ENCODE measurements at places on chromosomes 7 and 10. TPM values are rescaled to one million over a fixed set of nuclear protein-coding genes. Genes with fewer than 3 reads are reported as not detected.

- DNase-seq = no peak
Measured at GRCh38 chr10:61950449-61951143, 49.1 kb downstream of the ARID5B start.

- DNase-seq = no peak
Measured at GRCh38 chr7:16430133-16430532, 8.8 kb upstream of the CRPPA start.

- no peak for DNase-seq
Measured at GRCh38 chr10:48439031-48439430, 132.6 kb downstream of the MAPK8 start.

The CCL24 gene
- polyA plus RNA-seq = 0.36 TPM

DNA sequence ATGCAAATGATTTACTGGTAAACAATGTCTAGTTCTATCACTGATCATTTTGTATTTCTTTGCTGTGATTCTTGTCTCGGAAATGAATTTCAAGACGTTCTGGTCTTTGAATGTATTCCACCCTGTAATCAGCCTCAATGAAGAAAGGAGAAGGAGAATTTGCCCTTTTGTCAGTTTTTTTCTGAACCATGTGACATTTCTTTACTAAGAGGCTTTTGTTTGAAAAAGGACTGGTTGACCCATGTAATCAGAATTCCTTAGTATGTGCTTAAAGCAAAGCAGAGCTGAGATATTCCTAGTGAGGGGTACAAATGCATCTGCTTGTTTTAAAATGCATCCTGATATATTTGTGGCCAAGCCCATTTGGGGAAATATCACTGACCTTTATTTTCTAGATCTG, 581.6 kb downstream of the ETV1 start:
- no peak for DNase-seq

The A1CF gene
- 5.8 TPM for polyA plus RNA-seq

DNA sequence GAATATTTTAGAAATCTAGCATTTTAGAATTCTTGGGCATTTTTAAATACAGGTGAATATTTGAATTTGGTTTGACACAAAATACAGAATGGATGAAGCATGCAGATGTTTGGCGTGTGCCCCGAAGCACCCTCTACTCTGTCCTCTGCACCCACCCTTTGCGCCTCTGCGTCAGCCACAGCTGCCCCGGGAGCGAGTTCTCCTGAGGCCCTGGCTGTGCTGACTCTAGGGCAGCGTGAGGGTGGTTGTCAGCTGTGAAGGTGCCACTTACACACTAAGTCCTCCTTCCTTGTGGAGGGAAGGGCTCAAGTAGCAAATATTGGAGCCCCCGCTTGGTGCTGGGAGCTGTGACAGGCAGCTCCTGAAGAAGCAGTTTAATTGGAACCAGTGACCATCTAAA, 48.4 kb downstream of the DAGLB start:
- no peak for DNase-seq

- DNase-seq = no peak
Measured at GRCh38 chr7:121138262-121138933, 149.9 kb downstream of the CPED1 start.

- DNase-seq = no peak
Measured at GRCh38 chr7:23418046-23418445, 52.2 kb downstream of the IGF2BP3 start.

The NPC1L1 gene
- 3.2 TPM for polyA plus RNA-seq

- DNase-seq = no peak
Measured at GRCh38 chr10:90872648-90873020, 860 bp downstream of the RPP30 start.

DNA sequence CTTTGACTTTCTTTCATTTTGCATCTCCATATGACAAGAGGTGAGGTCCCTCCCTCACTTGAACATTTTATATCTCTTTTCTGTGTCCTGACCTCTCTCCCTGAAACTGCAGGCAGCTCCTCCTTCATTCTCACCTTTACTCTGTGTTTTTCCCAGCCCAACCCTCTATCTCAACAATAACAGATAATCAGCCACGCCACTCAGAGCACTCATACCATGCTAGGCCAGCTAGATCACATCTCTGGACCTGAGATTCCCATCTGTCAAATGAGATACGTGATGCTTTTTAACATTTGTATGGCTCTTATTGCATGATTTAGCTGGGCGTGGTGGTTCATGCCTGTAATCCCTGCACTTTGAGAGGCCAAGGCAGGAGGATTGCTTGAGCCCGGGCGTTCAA, 63.1 kb upstream of the PDCD4 start:
- no peak for DNase-seq

GRCh38 chr7:36880108-36880507, 155.8 kb upstream of the AOAH start:
- no peak for DNase-seq

DNA sequence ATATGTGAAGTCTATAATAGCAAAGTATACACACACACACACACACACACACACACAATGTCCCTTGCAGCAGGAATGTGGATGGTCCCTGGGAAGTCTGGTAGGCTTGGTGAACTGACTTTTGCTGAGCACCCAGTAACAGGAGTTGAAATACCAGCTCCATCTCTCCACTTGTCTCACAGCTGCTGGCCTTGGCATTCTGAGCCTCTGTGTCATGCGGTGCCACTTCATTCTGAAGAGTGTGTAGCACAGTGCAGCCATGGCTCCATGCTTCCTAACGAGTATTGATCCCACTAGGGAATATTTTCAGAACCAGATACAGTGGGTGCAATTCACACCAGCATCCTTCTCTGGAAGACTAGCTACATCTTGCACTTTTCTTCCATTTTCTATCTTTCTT, 192.4 kb downstream of the ADARB2 start:
- no peak for DNase-seq

The TRPV5 gene
- 0.83 TPM for polyA plus RNA-seq

GRCh38 chr7:137282043-137282442, 61.5 kb downstream of the PTN start:
- no peak for DNase-seq

DNA sequence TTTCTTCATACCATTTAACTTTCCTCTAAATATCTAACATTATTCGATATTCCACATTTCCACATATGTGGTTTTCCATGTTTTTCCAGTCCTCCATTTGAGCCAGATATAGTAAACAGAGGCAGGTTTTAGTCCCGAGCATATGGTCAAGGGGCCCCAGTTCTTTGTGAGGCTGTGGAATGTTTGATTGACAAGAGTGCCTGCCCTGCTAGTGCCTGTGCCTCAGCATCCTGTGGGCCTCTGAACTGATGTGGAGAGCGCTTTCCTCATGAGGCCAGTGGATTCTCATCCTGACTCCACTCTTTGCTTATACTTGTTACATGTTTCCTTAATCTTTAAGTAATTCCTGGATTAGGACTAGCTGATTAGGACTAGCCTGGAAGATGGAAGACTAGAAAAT, 58.8 kb downstream of the POM121L12 start:
- no peak for DNase-seq

DNA sequence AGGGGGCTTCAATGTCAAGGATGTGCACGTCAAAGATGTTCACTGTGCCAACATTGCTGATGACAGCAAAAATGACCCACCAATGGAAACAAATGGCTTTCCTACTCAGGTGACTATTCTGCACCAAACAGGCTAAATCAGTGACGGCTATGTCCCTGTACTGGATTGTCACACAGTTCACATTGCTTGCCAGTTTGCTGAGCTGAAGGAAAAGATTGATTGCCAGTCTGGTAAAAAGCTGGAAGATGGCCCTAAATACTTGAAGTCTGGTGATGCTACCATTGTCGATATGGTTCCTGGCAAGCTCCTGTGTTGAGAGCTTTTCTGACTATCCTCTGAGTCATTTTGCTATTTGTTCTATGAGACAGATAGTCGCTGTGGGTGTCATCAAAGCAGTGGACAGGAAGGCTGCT, 202.2 kb upstream of the ETV1 start:
- no peak for DNase-seq

The ECHDC3 gene
- 9.8 TPM for polyA plus RNA-seq

GRCh38 chr7:30702200-30702599, 19.9 kb upstream of the CRHR2 start:
- no peak for DNase-seq

- no peak for DNase-seq
Measured at GRCh38 chr10:112045938-112046337, 137.6 kb downstream of the GPAM start.

DNA sequence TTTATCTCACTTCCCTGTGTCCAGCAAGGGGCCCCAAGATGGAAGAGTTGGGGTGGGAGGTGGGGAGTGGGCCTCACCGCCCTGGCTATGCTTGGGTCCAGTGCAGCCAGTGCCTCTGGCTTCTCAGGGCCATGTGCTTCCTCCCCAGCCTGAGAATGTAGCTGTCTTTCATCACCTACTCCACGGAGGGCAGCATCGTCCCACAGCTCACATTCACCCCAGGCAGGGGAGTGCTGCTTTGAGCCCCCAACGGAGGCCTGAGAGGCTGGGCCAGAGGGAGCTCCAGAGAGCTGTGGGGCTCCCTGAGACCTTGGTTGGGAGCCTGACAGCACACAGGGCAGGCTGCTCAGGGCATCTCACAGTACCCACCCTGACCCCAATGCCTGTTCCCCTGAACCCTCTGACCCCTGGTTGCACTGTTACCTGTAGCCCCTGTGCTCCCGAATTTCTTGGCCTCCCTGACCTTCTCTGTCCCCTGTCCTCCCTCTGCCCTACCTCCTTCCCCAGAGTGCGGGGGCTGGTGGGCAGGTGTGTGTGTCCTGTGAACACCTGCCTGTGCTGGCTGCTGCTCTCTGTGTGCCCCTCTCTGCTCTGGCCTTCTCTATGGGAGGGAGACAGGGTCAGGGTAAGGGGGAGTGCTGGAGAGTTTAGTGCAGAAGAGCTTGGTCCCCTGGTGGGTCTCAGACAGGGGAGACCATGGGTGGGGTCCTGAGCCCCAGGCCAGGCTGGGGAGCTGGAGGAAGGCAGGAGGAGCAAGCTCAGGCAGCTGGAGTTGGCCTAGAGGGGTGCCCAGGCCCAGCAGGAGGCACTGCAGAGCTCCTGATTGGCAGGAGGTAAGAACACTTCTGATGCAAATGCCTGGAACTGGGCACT, 19.6 kb upstream of the ZNF488 start:
- DNase-seq = no peak

DNA sequence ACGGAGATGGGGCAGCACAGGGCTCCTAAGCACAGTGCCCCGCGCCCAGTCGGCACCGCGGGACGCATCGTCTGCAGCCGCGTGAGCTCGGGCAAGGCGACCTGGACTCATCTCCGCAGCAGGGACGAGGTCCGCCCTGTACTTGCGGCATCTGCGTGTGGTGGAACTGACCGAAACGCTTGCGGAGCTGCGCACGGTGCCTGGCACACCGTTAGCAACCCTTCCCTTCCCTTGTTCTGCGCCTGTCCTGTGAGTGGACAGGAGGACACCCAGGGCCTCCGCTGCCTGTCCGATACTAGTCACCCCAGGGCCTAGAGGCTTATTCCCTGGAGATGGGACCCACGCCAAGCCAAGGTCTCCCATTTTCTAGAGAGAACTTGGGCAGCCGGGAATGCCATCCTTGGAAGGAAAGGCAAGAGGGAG, 98.5 kb downstream of the WDR11 start:
- DNase-seq = no peak

- DNase-seq = no peak
Measured at GRCh38 chr10:34434119-34434594, 380.9 kb downstream of the PARD3 start.

The TMEM176A gene
- 126 TPM for polyA plus RNA-seq

GRCh38 chr10:43079856-43080255, 3.0 kb downstream of the RET start:
- DNase-seq = no peak

- DNase-seq = no peak
Measured at GRCh38 chr7:112193915-112194502, 12.2 kb downstream of the DOCK4 start.
